ENCODE measurements at places on chromosomes 12 and 14.

GRCh38 chr12:2754208-2754607 lies 40.6 kb upstream of the FKBP4 start:
- DNase-seq: no peak

- no peak for DNase-seq
Observed at GRCh38 chr12:40946612-40947194, 241.4 kb upstream of the PDZRN4 start.

GRCh38 chr14:101449114-101449513 lies 112.2 kb upstream of the DIO3 start:
- no peak for DNase-seq

- DNase-seq: no peak
Observed at GRCh38 chr14:97824218-97824617, 1027.0 kb downstream of the VRK1 start.

DNA sequence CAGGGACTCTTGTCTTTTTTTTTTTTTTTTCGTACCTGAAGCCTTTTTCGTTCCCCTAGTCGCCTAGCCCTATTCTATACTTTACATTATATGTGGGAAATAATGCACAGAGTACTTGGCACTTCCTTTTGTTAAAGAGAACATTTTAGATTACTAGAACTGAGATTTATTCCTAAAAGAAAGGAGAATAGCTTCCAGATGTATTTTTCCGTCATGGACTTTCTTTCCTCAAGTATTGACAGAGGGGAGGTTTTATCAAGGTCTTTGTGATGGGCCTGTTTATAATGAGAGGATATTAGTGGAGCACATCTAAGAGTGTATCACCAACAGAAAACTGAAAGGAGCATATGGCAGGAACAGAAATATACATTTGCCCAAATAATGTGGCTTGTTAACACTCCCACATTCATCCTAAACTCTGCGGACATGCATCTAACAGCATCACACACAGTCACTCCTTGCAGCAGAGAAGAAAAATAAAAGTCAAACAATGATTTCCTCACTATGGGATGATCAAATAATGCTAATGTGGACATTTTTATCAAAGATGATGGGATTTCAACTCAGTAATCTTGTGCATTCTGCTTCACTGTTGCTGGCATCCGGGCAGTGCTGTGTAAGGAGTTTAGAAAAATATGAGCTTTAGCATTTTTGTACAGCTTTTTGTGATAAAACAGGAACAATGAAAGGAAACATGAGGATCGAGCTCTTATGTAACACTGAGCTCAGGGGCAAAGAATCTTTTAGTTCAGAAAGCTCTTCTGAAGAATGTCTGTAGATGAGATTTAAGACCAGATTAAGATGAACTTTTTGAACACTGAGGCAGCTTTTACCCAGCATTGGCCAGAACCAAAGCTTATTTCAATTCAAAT lies 183.1 kb downstream of the EGLN3 start:
- no peak for DNase-seq

DNA sequence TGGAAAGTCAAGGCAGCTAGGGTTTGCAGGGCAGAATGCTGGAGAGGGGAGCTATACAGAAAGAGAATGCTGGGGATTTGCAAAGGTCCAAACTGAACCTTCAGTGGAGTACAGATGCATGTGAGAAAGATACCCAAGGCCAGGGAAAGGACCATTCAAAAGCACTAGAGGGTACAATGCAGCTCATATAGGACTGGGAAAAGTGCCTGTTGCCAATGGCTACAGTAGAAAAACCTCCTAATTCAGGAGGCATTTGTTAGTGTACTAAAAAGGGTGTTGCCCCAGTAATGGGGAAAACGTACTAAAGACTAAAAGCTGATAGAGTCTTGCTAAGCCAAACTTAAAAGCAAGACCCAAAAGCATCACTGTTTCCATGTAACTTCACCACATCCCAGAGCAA lies 30.1 kb downstream of the E2F7 start:
- no peak for DNase-seq

- no peak for DNase-seq
Observed at GRCh38 chr12:66915306-66915904, 236.5 kb upstream of the GRIP1 start.

DNA sequence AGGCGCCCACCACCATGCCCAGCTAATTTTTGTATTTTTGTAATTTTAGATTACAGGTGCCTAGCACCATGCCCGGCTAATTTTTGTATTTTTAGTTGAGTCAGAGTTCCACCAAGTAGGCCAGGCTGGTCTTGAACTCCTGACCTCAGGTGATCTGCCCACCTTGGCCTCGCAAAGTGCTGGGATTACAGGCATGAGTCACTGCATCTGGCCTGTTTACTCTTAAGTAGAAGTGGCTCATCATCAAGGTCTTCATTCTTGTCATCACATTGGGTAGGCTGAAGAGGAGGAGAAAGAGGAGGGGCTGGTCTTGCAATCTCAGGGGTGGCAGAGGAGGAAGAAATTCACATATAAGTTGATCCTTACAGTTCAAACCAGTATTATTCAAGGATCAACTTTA lies 152.4 kb upstream of the ATP2B1 start:
- DNase-seq: no peak

- no peak for DNase-seq
Observed at GRCh38 chr12:69642531-69642930, 31.8 kb upstream of the LRRC10 start.

- no peak for DNase-seq
Observed at GRCh38 chr14:53493860-53494259, 340.7 kb upstream of the DDHD1 start.

GRCh38 chr12:25734529-25735180 lies 181.6 kb upstream of the LMNTD1 start:
- DNase-seq: no peak

- no peak for DNase-seq
Observed at GRCh38 chr12:45502481-45503128, 226.9 kb upstream of the ARID2 start.
